Fibroblast of upper back skin (primary cell): ENCODE measurements at places on chromosomes 7 and 10.

- DNase-seq, result no peak
These were observed 893.0 kb downstream of the NRG3 start for GRCh38 chr10:82768040-82768439.

GRCh38 chr7:46682836-46683624 lies 762.0 kb upstream of the IGFBP3 start:
- peak; percentile 36 for DNase-seq

GRCh38 chr7:151107882-151108281 lies 21.6 kb downstream of the AGAP3 start:
- no peak for DNase-seq

- DNase-seq, result peak; percentile 46
These were observed 55.5 kb downstream of the SLC16A12 start for GRCh38 chr10:89479771-89480446.

- no peak for DNase-seq
These were observed 3.1 kb downstream of the SOSTDC1 start for GRCh38 chr7:16462431-16462889.

- no peak for DNase-seq
These were observed 2.7 kb upstream of the FRAT2 start for GRCh38 chr10:97336942-97337831.

GRCh38 chr10:128052696-128053095 lies 73.5 kb downstream of the MKI67 start:
- no peak for DNase-seq

DNA sequence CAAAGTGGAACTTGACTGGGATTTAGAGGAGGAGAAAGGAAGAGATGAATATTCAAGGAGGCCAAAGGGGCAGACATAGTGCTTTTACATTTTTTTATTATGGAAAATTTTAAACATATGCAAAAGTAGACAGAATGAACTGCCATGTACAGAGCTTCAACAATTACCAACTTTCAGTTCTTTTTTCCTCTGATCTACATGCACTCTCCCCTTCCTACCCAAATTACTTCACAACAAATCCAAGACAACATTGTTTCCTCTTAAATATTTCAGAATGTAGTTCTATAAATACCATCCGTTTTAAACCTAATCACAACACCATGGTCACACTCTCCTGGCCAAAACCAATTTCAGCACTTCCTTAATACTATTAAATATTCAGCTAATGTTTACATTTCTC lies 83.5 kb upstream of the FZD1 start:
- DNase-seq, result no peak

DNA sequence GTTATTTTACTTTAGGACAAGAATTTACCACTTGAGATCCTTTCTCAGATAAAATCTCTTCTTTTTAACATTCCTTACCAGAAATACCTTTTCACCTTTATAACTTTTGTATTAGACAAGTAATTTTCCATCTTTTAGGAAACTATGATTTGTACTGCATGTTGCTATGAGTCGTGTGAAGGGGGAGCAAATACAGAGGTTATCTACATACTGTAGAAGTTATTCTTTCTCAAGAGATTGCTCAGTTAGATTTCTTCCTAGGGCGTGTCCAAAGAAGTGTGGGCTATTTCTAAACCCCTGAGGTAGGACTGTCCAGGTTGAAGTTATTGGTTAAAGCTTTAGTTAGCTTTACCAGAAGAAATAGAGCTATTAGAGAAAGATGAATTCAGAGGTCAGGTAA lies 30.2 kb upstream of the ARHGAP12 start:
- no peak for DNase-seq

DNA sequence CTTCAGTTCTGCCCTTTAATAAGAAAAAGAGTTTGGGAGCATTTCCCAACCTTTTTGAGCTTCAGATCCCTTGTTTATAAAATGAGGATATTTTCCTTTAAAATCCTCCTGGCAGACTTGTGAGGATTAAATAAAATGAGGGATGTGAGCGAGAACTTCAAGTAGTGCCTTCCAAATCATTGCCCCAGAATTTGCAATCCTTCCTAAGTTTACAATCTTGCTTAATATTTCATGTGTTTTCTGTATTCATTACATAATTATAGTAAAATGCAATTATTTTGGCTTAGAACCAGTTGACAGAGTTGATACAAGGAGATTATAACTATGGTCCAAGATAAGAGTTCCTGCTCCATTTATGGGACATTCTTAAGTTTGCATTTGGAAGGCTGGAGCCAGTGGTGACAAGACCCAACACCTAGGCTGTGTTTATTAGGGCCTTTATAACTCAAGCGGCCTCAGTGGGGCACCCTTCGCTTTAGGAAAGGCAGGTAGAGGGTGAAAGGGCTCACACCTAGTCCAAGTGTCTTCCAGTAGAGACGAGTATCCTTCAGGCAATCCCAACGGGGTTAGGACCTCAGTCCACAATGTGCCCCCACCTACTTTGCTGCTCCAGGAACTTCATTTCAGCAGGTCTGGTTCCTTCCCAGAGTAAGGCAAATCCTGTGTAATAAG lies 317.5 kb downstream of the WDR11 start:
- DNase-seq, result no peak

DNA sequence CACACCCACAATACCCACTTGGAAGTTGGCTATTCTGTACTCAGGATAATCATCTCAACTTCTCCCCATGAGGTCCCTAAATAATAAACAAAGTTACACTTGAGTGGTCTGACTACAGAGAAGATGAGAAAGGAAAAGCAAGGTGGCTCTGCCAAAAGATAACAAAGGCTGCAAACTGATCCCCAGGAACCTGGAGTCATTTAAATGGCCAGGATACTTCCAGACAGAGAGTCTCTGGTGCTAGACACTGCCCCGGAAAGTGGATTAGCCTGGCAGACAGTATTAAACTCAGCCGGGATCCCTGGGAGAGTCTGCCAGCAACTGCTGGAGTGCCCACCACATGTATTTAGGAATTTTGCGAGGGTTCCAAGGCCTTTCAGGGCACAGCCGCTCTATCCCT lies 93.7 kb downstream of the DGKI start:
- no peak for DNase-seq

DNA sequence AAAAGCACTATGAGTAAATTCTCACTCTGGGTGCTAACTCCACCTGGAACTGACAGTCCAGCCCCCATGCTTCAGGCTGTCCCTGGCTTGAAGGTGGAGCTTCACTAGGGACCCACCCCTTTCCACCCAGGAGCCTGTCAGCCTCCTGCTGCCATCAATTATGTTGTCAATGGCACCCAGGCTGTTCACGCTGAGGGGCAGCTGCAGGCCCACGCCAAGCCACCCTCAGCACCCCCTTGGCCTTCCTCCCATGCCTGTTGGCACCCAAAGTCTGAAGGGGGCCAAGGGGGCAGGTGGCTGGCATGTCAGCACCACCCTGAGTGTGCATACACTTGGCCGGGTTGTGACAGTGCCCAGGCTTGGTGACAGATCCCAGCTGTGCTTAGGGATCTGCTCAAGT lies 149.3 kb downstream of the NXPH1 start:
- DNase-seq, result no peak

GRCh38 chr10:104297697-104298660 lies 29.0 kb downstream of the GSTO2 start:
- peak; percentile 97 for DNase-seq
